ENCODE measurements at places on chromosomes 6 and 20.

DNA sequence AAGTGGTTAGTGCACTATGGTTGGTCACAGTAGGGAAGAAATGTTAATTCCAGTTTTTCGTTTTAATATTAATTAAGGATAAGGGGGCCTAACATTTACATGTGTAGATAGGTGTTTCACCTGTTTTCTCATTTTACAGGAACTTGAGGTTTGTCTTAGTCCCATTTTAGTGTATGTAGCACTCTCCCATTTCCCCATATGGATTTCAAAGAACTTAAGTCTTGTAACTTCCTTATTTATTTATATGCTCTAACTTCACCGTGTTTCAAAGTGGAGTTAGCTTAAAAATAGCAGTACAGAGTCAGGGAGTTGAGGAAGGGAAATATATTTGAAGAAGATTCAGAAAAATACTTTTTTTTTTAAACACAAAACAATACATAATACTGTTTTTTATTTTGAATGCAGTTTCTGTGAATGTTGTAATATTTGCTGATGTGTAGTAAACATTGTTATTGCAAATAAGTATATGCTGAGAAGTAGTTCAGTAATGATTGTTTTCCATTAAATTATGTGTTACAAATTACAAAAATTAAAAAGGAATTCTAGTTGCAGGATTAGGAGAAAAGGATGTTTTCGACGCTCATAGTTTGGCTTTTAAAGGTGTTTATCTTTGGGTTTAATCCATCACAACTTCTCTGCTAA is 3.5 kb downstream of the SCAF8 start:
- DNase-seq, result no peak

DNA sequence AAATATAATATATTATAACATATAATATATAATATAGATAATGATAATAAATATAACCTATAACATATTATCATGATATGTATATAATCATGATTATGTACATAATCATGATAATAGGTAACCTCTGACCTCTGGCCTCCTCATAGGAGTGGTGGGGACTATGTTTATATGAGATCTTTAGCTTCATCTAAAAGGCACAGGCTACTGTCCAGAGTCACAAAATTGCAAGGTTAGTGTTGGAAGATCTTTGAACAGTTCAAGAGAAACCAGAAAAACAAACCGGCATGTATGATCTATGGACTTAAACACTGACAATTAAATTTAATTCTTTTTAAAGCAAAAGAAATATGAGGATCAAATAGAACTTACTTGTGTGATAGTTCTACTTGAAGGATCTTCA is 55.7 kb upstream of the TINAG start:
- no peak for DNase-seq

DNA sequence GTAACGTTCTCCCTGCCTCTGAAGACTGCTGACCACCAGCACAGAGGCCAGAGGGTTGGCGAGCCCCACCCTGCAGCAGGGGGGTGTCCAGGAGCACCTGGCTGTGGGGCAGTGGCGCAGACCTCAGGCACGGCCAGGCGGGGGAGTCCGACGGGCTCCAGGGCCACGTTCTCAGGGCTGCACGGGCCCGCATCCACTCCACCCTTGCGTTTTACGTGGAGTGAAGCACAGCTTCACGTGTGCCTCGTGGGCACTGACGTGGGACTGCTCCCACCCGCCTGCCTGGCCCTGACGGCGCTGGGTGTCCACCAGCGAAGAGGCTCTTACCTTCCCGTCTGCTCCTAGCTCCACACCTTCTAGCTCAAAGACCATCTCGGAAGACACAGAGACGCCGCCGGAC is 6.9 kb downstream of the RPS21 start:
- no peak for DNase-seq

DNA sequence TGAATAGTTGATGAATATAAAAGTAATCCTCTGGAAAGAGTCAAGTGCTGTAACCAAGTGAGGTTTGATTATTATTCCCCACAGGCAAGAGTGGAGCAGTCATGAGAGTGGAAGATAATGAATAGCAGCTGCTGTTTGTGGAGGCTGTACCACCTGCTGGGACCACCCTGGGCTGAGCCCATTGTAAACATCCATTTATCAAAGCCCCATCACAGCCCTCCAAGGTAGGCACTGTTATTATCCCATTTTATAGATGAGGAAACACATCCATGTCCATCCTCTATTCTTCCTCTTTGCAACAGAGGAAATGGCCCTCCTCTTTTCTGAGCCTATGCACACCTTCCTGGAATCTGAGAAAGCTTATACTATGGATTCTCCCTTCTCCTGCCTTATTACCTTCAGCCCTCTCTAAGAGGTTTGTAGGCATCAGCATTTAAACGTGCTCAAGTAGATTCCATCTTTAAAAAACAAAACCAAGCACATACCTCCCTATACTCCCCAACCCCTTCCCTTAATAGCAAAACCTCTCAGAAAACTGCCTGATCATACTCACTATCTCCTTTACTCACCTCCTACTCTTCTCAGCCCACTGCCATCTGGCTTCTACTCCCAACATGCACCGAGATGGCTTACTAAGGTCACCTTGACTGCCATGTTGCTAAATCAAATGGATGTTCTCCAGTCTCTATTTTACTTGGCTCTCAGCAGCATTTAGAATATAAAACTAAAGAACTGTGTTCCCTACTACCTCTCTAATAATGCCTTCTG is 37.1 kb downstream of the CDH22 start:
- DNase-seq, result no peak

DNA sequence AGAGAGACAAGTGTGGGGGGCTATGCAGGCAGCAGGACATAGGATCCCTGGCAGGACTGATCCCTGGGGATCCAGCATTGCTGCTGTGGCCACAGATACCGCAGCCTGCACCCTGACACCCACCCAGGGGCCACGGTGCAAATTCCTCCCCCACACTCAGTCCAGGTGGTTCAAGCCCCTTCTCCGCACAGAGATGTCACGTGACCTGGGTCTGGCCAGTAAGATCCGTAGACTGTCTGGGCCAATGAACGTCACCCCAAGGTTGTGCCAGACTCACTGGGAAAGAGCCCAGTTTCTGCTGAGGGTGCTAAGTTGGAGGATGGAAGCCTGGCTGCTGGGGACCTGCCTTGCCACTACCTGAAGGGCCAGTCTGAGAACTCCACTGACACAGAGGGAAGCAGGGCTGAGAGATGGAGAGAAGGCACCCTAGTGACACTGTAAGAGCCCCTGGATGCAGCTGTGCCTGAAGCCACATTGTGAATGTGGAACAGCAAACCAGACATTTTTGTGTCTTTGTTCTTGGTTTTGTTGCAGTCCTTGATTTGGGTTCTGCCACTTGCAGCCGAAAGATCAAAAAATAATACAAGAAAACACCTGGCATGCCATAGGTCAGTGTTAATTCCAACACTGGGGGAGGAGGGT is 228.6 kb downstream of the PREX1 start:
- DNase-seq, result no peak

- peak; percentile 34 for DNase-seq
These were observed 25.3 kb upstream of the KIF3B start for GRCh38 chr20:32252189-32252588.

DNA sequence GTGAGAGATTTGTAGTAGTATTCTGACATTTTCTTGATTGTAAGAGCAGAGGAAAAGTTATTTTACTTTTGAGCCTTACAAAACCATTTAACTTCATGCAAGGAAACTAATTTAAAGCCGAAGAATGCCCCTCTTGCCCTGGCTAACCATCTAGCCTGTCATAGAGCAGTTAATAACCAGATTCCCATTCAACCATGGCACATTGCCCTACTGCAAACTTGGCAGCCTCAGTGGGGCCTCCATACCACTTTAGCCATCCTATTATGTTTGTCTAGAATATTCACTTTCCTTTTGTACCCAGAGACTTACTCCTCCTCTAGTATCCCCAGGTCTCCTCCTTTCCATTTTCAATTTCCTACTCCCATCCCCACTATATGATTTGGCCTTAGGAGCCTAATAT is 230.9 kb downstream of the TBC1D7 start:
- no peak for DNase-seq

DNA sequence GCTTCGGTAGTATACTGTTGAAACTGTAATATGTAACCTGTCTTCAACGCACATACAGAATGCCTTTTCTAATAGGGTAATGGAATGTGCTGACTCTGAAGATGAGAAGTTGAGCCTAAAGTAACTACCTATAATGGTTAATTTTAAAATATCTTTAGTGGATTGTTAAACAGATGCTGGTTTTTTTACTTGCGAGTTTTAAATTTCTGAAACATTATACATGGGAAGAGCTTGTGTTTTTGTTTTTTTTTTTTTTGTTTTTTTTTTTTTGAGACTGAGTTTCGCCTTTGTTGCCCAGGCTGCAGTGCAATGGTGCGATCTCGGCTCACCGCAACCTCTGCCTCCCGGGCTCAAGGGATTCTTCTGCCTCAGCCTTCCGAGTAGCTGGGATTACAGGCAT is 166.9 kb downstream of the JARID2 start:
- no peak for DNase-seq

DNA sequence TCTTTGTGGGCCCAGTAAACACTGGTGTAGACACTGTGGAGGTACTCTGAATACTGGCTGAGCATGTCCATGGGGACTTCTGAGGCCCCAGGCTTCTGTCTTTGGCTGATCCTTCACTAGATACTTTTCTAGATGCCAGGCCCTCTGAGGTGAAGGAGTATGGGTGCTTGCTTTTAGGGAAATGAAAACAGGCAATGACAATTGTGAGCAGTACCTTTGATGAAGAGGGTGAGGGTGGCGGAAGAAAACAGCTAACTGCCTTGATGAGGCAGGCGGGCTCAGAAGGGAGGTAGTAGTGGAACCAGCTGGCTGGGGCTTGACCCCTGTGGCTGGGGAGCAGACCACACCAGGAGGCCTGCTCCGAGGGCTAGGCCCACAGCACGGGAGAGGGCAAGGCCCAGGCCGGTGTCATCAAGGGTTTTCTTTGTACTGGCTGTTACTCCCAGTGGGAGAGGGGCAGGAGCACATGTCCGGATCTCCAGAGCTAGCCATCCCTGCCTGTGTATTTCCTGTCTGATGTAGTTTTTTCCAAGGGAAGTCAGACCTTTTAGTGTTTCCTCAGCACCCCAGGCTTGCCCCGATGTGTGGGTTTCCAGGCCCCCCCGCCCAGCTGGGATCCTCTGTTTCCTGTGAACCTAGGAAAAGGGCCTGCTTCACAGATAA is 3.9 kb downstream of the PLCG1 start:
- DNase-seq, result peak; percentile 39

DNA sequence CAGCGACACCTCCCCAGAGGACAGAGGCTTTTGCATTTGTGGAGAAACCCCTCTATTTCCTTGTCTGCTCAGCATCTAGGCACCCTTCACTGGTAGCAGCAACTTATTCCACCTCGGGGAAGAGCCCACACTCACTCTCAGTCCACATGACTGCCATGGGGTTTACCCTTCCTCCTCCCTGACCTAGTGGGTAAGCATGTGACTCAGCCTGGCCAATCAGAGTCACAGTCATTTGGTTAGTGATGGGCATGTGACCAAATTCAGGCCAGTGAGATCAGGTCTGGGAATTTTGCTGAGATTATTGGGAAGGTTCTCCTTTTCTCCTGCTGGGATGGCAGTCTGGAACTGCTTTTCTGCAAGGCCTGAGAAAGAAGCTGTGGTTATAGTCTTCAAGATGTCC is 145.7 kb upstream of the PHACTR3 start:
- no peak for DNase-seq

GRCh38 chr6:91782802-91783201 is 1195.9 kb upstream of the MAP3K7 start:
- DNase-seq, result no peak

GRCh38 chr20:14307956-14308355 is 29.5 kb downstream of the FLRT3 start:
- DNase-seq, result no peak

- DNase-seq, result no peak
These were observed 9.6 kb downstream of the RMND1 start for GRCh38 chr6:151442371-151442770.

GRCh38 chr6:16544006-16544405 is 217.3 kb downstream of the ATXN1 start:
- DNase-seq, result no peak

- DNase-seq, result no peak
These were observed 71.4 kb upstream of the NHSL1 start for GRCh38 chr6:138570725-138571029.

DNA sequence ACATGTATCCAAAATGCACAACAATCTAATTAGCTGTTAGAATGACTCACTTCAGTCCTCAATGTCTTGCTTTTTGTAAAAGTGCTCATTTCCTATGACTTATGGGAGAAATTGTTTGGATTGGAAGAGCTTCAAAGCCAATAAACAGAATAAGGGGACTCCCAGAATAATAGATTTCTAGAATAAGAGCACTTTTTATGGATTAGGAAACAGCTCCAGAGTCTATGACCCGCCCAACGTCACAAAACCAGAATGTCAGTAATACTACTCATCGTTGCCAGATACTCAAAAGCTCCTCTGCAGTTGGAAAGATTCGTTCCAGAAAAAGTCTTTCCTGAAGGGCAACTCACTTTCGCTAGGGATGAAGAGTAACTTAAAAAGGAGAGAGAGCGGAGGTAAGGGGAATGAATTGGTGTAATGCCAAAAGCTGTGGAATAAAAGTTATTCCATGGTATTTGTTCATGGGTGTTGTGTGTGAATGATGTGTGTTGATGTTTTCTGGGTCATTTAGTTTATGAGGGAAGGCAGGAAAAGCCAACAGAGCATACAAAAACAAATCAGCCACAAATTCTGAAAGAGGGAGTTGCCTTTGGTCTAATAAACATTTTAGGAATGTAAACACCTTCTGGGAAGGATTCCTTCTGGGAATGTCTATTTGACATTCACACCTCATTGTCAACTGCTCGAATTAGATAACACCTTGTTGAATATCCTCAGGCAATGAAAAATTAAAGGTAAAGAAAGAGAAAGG is 64.6 kb downstream of the SYNE1 start:
- DNase-seq, result no peak

DNA sequence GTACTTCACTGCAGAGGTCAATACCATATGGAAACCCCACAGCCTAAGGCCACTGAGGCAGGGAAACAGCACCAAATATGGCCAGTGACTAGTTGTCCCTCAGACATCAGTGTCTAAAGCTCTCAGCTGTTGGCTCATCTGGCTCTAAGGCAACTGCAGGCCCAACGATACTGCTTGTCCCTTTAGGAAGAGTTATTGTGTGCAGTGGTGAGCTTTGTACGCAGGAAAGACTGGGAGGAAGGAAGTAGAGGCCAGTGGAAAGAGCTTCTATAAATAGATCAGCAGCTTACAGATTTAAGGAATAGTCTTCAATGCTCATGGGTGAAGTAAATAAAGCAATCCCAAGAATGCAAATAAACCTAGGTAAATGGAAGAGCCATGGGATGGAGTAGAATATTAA is 29.3 kb downstream of the DNAAF9 start:
- DNase-seq, result no peak

- no peak for DNase-seq
These were observed 135.5 kb downstream of the ZDHHC14 start for GRCh38 chr6:157516319-157517026.

Data from CD8-positive, alpha-beta T cell (primary cell).